ENCODE measurements at places on chromosomes 7 and 10.

DNA sequence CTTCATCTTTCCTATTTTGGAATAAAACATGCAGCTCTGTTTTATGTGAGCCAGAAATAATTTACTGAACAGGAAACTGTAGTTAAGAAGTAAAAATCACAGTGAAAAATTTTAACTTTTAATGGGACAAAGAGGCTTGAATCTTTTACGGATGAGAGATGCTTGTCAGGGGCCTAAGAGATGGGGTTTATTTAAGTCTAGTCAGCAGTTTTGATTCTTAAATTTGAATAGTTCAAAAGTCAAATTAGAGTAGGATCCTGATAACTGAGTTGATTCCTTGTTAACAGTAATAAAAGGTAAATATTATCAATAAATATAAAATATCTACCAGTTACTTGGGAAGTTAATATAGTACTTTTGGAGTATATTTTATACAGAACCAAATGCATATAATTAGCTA lies 24.9 kb upstream of the CD36 start:
- DNase-seq = no peak

DNA sequence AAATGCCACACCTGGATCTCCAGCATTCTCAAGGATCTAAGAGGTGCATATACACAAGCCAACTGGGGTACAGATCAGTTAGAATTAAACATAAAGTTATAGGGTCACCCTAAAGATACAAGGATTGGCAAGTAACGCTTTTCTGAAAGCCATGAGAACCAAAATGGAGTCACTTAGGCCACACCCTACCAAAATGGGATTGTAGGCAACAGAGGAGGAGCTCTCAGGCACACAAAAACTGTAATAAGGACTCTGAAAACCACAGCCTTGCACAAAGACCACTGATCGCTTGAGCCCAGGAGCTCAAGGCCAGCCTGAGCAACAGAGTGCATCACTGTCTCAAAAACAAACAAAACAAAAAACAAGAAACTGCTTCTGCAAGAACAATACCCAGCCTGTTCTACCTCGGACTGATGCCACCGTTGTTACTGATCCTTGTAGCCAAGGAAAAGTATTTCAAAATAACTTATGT lies 35.5 kb downstream of the SVOPL start:
- no peak for DNase-seq

DNA sequence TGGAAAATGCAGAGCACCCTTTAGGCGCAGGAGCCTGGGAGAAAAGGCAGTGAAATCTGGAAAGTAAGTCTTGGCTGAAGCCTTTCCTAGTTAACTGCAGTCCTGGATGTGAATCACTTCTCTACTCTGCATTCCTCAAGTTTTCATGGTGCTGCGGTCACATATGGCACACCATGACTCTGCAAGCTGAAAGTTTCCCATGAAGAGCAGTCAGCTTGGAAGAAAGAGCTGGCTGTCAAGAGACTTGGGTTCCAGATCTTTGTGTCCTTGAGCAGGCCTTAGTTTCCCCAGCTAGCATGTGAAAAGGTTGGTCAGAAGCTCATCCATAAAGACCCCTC lies 548.3 kb downstream of the SORCS3 start:
- peak; percentile 4 for DNase-seq

DNA sequence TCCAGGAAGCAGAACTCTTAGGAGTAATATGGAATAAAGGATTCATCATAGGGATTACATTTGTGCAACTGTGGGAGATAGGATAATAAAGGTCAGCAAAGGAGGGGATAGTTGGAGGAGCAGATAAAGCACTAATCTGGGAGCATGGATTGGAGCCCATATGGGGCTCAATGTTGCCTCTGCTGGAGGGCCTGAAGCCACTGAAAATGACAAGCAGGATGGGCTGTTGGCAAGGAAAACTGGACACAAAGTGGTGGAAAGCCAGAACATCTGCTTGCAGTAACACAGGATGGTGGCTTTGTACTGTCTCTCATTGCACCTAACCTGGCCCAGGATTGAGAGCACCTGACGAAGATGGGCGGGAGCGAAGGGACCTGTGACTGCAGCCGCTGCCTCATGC lies 15.0 kb upstream of the COMMD3 start:
- DNase-seq = no peak

- no peak for DNase-seq
Observed at GRCh38 chr7:129468087-129468486, 33.9 kb downstream of the STRIP2 start.

DNA sequence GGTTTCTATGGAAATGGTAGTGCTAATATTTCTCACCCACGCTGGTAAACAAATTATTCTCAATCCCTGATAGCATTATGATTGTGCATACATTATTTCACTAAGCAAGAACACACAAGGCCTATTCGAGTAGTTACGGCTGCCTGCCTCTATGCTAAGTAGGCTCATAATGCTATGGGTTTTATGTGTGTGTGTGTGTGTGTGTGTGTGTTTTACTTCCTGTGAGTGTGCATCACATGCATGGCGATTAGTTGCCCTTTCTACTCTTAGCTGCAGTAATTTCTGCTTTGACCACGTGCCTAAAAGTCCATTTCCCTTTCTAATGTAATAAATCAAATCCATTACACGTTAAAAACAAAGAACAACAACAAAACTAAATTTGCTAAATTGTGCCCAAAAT lies 117.0 kb downstream of the CHCHD3 start:
- no peak for DNase-seq

DNA sequence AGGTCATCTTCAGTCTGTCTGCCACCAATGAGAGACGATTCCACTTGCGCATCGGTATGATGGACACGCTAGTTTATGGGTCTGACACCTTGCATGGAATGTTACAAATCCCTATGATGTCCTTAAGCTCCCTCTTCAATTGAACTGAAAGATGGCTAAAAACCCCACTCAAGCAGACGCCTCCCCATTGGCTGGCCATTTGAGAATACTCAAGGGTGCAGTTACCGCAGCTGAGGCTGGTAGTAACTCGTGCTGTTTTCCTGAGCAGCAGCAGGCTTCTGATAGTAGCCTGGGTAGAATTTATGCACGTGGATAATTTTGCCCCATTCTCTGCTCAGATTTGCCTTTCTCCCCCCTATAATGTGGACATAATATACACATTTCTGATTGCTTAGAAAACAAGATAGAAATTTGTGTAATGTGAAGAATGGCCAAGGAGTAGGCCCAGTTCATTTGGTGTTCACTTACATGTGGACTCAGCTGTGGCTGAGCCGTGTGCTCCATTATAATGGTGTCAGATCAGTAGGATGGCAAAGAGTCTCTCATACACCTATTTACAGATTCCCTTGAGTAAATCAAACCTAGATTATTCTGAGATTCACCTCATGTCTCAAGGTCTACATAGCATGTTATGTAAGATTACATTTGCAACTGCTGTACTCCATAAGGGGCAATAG lies 142.8 kb downstream of the HIBADH start:
- DNase-seq = no peak

- no peak for DNase-seq
Observed at GRCh38 chr7:137731436-137731835, 115.3 kb downstream of the DGKI start.

DNA sequence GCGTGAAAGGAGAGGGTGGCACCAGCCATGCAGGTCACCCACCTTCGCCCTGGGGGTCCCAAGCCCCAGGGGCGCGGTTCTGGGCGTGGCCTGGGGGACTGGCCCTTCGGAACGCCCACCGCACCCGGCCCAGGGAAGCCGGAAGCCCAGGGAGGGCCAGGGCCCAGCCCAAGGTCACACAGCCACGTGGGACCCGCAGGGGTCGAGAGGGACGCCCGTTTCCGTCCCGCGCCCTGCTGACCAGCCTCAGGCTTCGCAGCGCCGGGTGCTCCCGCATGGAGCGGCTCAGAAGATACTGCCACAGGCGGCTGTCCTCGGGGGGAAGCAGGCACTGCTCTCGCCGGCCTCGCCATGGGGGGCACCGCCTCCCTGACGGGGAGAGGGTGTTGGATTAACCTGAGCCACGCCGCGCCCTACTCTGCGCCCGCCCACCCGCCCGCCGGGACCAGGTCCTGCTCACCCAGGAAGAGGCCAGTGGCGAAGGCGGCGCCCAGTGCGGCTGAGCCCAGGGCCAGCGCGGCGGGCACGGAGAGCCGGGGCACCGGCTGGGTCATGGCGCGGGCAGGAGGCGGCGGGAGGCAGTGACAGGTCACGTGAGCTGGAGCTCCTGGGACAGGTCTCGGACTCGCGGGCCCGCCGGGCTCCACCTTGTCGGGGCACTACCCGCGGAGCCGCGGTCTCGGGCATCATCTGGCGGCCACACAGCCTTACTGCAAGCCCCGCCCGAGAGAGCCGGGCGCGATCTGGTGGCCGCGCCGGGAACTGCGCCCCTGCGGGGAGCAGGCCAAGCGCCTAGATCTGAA lies at the start of gene COMTD1:
TSS of gene COMTD1 (minus strand) at position 583 of the 803 bp plus-strand sequence. CDS start at position 554, 29 bp downstream.
- DNase-seq = peak; percentile 40

GRCh38 chr10:71281646-71282322 lies 37.3 kb upstream of the SLC29A3 start:
- DNase-seq = no peak

- DNase-seq = no peak
Observed at GRCh38 chr7:155418941-155419755, 38.8 kb upstream of the EN2 start.

DNA sequence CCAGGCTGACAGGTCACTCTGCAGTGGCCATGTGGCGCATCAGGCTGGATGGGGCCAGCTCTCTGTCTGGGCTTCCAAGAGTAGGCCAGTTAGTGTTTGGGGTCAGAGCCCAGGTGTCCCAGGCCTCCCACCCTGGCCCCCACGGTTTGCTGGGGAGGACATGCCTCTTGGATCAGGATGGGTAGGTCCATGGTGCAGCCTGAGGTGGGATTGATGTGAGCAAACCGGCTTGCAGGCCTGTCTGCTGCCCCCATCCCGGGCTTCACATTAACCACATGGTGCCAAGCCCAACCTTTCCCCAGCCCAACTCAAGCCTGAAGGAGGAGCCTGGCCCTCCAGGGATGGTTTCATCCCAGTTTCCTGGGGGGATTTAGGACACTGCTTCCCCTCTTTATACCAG lies 39.2 kb downstream of the LDB3 start:
- DNase-seq = no peak

DNA sequence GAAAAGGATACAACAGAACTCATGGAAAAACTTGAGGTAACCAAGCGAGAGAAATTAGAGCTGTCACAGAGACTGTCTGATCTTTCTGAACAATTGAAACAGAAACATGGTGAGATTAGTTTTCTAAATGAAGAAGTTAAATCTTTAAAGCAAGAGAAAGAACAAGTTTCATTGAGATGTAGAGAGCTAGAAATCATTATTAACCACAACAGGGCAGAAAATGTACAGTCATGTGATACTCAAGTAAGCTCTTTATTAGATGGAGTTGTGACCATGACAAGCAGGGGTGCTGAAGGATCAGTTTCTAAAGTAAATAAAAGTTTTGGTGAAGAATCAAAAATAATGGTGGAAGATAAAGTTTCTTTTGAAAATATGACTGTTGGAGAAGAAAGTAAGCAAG lies 62.1 kb downstream of the AKAP9 start:
- no peak for DNase-seq

DNA sequence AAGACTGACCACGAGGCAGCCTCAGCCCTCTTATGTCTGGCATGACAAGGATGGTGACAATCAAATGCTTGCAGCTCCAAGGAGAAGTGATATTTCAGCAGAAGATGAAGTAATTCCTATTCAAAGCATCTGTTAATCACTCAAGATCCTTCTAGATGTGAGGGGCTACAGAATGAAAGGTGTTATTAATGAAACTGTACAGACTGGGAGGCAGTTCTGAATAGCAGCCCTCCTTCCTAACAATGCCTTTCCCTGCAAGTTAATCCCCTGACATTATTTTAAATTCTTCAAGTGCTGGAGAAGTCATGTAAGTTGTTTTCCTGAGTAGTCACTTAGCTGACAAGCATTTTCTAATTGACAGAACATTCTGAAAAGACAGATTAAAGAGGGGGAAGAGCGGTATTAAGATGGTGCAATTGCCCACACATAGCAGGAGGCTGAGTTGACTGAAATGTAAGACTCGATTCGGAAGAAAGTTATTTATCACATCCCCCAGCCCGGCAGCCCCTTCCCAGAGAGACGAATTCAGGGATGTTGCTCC lies 300.8 kb downstream of the GRID1 start:
- no peak for DNase-seq

- DNase-seq = no peak
Observed at GRCh38 chr7:83394776-83395175, 232.1 kb upstream of the PCLO start.

DNA sequence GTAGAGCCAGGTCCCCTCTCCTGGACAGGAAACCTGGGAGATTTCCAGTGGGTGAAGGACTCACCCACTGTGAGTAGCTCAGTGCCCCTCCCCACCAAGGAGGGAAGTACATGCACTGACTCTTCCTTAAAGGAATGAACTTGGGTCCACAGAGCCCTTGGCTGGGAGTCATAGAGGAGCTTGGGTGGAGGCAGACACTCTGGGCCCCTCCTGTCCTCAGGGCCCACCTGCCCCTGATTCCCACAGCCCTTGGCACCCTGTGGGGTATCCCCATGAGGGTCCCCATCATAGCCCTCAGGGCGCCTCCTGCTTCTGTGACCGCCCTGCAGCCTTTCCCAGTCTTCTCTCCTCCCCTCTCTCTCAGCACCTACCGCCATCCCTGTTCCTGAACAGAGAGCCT lies 3.7 kb downstream of the EN2 start:
- no peak for DNase-seq

Data from HS-27A (cell line).